ENCODE measurements at places on chromosomes 5 and 9. TPM values are rescaled to one million over a fixed set of nuclear protein-coding genes. Genes with fewer than 3 reads are reported as not detected.

GRCh38 chr5:43137326-43137725 lies 16.6 kb downstream of the ZNF131 start:
- no peaks in the 10 kb centered on the region for H3K4me1 ChIP-seq
- H3K36me3 ChIP-seq, result no peaks in the 10 kb centered on the region
- no peak overlapping the region for H3K27ac ChIP-seq
- no peak for DNase-seq
- no peaks in the 10 kb centered on the region for H3K27me3 ChIP-seq

DNA sequence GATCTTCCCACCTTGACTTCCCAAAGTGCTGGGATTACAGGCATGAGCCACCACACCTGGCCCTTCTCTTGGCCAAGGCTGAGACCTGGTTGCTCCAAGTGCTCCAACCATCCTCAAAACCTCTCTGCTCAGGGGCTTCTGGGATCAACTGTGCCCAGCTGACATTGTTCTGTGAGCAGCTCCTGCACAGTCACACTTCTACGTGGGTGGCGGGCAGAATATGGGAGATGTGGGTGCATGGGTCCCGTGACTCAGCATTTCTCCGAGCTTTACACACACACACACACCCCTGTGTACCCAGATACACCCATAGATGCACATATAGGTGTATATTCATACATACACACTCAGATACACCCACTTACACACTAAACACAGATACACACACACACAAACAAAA lies 10.5 kb upstream of the MYORG start:
- no peak overlapping the region for H3K27ac ChIP-seq
- DNase-seq, result no peak
- no peaks in the 10 kb centered on the region for H3K27me3 ChIP-seq

The DRD1 gene
- total RNA-seq, result 0.99 TPM

The GFI1B gene
- not detected for total RNA-seq

The CARD9 gene
- 6.6 TPM for total RNA-seq

All from thoracic aorta (tissue), 2 donors.